ENCODE measurements at places on chromosomes 4 and X.

- DNase-seq = no peak
Measured at GRCh38 chr4:54499308-54500074, 158.3 kb upstream of the KIT start.

DNA sequence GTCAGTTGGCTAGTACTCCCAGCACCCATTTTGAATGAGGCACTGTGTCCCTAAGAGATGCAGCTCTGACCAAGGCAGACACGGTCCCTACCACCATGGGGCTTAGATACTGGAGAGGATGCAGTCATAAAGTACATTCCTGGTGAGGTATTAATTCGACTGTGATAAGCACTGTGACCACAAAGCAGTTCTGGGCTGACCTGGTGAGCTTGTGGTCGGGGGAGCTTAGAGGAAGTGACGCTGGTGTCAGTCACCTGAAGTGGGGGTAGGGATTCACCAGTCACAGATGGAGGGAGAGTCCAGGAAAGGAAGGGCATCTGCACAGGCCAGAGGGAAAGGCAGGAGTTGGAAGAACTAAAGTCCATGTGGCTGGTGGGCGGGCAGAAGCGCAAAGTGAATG is 15.8 kb upstream of the CLTRN start:
- no peak for DNase-seq

DNA sequence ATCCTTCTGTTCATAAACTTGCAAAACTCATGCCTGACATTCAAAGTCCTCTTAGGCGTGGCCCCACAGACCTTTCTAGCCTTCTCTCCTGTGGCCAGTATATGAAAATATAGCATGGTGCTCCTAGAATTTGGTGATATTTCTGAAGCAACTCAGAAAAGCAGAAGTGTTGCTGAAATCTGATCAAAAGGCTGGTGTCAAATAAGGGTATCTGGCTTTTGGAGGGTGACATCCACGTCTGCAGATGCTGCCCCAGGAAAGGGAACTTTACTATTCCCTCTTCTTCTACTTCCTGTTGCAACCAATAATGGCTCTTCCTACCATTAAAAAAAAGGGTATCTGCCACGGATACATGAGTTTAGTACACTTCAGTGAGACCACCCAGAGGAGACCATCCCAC is 83.9 kb upstream of the RPS6KA3 start:
- DNase-seq = no peak

DNA sequence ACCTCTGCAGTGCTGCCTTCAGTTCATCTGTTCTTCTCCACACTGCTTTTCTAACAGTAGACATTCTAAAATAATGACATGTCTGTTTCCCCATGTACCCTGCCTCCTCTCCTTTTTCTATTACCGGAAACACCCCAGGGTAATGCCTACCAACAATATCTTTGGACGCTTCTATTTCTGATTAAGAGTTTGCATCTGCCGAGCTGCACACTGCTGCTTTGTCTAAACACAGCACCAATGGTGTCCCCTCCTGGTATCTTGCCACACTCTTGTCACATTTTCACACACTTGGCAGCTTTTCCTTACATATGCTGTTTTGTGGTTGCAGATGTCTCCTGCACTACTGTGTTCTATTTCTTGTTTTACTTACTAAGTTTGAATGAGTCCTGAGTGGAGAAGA is 288.8 kb downstream of the GRIA2 start:
- no peak for DNase-seq

- no peak for DNase-seq
Measured at GRCh38 chr4:54144661-54145171, 44.8 kb downstream of the GSX2 start.

- no peak for DNase-seq
Measured at GRCh38 chr4:37989398-37990260, 29.4 kb downstream of the PTTG2 start.
